Stimulated activated naive CD8-positive, alpha-beta T cell treated with anti-CD3 and anti-CD28 coated beads, Interleukin-15, amount 100 ng/mL, for 72 hours (primary cell): ENCODE measurements at places on chromosomes 6 and 20.
A peak's percentile ranks its signal among the peaks of the same experiment; 100 is the strongest.

GRCh38 chr6:11397622-11398450 lies 139.7 kb upstream of the TMEM170B start:
- DNase-seq = no peak

GRCh38 chr6:43786664-43787329 lies 16.8 kb downstream of the VEGFA start:
- no peak for DNase-seq

DNA sequence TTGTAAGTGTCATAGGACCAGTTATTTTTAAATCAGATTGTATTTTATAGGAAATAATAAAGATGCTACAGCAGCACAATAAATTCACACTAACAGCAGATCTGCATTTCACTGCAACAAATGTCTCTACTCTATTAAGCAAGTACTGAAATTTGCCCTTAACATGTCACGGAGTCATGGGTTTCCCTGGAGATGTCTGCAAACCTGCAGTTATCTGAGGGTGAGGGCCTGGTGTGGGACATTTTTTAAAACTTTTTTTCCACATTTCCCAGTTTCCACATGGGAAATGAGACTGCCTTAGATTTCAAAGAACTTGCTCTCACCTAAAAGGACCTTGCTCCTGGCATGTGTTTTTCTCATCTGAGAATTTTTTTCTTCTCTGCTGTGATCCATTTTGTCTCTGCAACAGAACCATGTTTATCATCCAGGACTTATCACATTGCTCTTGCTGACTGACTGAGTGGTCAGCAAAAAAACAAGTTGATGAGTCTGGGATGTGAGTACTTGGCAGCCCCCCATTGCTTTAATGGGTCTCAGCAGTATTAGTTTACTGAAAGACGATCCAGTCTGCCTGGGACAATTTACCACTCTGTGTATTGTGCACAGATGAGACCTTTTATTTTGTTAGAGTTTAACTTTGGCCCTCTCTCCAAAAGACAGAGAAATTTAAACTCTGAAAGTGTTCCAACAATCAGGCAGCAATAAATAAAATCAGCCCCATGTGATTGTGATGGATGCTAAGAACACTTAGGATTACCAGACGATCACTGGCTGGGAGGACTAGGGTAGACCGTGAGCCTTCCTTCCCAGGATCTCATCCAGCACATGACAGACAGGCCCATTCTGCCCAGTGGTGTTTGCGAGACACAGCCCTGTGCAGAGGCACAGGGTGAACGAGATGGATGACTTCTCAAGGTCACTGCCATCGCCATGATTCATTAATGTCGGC lies 268.8 kb downstream of the BTBD9 start:
- DNase-seq = no peak

DNA sequence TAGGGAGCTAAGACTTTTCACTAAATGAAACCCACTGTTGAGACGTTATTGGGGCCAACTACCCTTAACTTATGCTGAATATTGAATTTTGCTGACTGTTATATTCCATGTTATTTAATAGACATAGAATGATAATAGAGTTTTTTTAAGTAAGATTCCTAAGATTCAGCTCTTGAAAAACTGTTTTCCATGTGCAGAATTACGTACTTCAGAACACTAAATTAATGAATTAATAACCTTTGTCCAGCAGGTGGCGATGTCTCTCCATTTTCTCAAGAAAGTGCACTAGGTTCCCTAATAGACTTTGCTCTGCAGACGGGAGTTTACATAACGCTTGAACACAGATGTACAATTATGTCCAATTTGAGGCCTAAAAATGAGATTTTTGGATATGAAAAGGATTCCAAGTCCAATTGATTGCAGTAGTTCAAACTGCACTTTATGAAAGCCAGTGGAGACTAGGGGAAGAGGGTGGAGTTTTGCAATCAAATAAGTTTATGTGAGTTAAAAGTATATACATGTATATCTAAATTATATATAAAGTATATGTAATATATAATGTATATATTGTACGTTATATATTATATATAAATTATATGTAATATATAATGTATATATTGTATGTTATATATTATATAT lies 282.1 kb downstream of the UST start:
- DNase-seq = peak; percentile 67

- DNase-seq = no peak
Observed at GRCh38 chr6:21158873-21159272, 434.7 kb upstream of the SOX4 start.

- no peak for DNase-seq
Observed at GRCh38 chr6:89360415-89360999, 8.0 kb upstream of the UBE2J1 start.

- no peak for DNase-seq
Observed at GRCh38 chr6:16800341-16800740, 39.1 kb upstream of the ATXN1 start.

- DNase-seq = no peak
Observed at GRCh38 chr6:155915651-155916050, 460.0 kb upstream of the NOX3 start.

GRCh38 chr20:2373098-2373497 lies 7.6 kb upstream of the TGM6 start:
- DNase-seq = no peak

DNA sequence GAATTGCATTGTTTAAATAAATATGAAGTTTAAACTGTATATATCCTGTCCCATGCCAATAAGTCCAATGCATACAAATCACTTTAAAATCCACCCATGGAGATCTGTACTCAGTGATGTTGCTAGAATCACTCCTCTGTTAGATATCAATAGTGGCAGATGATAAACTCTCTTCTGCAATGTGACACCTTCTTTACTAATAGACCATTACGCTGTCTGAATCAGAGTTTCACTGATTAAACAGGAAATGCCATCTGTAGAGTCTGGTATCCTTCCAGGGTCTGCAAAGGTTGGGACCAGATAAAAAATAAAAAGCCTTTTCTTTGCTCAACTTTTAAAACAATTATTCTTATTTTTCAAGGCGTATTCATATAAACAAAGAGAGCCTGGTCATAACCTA lies 134.5 kb downstream of the EDN3 start:
- DNase-seq = no peak

DNA sequence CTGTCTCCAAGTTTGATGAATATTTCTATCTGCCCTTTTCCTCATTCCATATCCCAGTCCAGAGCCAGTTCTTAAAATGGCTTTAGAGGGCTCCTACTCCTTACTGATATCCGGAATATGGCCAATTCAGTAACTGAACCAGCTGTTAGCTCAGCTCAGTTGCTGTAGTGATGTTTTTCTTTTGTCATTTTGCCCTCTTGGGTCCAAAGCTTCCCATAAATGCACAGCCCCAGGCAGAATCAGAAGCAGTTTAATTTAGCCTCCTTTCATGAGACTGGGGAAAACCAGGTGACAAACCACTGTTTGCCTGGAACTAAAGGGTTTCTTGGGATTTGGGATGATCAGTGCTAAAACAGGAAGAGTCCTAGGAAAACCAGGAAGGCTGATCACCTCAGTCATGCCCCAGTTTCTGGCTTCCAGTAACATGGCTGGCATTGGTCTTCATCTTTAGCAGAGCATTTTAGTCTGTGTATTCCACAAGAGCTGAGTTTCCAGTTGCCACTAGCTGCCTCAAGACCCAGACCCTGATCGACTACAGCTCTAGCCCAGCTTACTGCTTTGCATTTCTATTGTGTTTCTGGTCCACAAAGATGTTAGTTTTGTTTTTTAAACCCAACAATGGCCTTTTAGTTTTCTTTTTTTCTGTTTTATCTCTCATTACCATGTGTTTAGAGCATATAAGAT lies 40.6 kb upstream of the REV3L start:
- no peak for DNase-seq
